Cardiac fibroblast (primary cell): ENCODE measurements at places on chromosomes 6 and 20.

GRCh38 chr6:88650029-88650619 is 313.3 kb downstream of the RNGTT start:
- DNase-seq: peak; percentile 82

GRCh38 chr6:23177806-23178205 is 608.4 kb downstream of the HDGFL1 start:
- DNase-seq: no peak

DNA sequence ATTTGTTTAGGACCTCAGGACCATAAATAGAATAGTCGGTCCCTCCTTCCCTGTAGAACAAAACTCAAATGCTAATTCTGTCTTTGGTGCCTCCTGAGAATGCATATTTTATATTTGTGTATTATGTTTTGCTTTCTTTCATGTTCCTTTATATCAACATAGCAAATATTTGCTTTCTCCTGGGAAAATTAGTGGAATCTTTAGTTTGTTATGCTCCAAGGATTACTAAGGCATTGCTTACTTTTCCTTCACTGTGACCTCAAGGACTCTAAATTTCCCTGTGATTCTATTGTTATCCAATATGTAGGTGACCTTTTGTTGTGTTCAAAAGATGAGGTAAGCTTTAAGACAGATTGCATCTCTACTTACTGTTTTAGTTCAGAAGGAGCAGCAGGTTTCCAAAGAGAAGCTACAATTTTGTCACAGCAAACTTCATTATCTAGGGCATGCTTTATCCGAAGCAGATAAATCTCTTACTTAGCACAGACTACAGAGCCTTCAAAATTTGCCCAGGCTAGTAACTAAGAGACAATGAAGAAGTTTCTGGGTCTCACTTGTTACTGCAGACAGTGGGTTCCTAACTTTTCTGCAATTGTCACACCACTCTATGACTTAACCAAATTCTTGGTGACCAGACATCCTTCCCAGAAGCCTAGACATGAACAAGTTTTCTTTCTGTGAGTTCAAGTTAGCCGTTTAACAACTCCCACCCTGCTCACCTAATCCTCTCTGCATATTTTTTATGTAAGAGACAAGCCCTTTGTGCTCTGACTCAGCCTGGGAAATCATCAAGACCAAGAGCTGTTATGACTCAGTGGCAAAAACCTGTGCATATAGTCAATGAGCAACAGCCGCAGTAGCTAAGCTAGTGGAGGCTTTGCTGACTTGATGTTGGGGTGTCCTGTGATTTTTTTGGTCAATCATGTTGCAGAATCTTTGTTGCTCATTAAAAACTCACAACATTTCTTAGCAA is 378.8 kb downstream of the QKI start:
- peak; percentile 6 for DNase-seq

DNA sequence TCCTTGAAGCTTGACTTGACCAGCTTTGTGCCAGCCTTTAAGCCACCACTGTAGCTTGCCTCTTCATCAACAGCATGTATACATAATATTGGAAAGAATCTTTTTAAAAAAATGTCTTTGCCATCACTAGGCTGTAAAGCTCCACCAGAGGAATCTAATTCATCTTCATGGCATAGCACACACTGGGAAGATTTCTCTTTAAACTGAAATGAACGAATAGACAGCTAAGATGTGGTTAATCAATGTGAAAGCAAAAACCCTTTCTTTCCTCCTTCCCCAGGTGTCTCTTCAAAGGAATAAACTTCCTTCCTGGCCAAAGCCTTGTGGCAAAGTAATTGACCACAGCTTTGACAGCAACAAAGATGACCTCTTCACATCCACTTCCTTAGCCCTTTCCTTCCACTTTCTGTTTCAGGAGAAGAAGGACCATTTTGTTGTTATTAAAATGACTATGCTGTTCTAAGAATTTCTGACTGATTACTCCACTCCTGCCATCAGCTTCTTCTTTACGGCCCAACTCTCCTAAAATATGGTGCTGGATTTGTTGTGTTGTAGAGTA is 428.7 kb upstream of the SOX4 start:
- DNase-seq: no peak

DNA sequence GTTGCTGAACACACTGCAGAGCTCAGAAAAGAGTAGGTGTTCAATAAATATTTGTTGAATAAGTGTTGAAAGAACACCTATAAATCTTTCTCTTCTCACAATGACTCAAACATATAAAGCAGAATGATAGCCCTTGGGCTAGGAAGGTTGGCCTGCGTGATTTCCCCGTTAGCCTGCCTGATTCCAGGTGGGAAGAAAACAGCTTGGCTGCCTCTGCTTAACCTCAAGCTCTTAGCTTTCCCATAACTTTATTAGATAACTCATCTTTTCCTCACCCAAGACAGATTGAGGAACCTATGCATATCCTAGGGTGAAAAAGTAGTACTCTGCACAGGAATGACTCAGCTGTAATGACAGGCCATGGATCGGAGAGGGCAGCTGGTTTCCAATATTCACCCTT is 300.3 kb upstream of the ID4 start:
- DNase-seq: no peak
